ENCODE measurements at places on chromosomes 16 and 17.

- no peak for DNase-seq
Observed at GRCh38 chr16:79723583-79724168, 123.1 kb upstream of the MAF start.

DNA sequence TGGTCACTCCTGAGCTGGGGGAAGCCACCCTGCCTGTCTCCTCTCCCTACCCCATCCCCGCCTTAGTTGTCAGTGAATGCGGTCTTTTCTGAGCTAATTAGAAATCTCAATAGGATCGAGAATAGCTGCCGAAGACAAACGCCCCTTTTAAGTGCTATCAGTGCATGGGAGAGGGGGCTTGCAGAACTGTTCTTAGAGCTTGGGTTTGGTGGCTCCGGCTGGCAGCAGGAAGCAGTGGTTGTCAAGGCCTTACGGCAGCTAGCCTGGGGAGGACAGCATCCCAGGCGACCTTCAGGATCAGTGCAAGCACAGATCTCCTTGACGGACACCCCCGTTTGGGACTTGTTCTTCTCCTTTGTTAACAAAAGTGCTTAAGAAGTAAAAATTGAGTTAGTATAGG is 195.1 kb downstream of the CCDC182 start:
- DNase-seq: no peak

GRCh38 chr17:78568494-78569115 is 8.6 kb downstream of the DNAH17 start:
- DNase-seq: no peak

- no peak for DNase-seq
Observed at GRCh38 chr17:69254187-69254586, 25.6 kb upstream of the ABCA10 start.

DNA sequence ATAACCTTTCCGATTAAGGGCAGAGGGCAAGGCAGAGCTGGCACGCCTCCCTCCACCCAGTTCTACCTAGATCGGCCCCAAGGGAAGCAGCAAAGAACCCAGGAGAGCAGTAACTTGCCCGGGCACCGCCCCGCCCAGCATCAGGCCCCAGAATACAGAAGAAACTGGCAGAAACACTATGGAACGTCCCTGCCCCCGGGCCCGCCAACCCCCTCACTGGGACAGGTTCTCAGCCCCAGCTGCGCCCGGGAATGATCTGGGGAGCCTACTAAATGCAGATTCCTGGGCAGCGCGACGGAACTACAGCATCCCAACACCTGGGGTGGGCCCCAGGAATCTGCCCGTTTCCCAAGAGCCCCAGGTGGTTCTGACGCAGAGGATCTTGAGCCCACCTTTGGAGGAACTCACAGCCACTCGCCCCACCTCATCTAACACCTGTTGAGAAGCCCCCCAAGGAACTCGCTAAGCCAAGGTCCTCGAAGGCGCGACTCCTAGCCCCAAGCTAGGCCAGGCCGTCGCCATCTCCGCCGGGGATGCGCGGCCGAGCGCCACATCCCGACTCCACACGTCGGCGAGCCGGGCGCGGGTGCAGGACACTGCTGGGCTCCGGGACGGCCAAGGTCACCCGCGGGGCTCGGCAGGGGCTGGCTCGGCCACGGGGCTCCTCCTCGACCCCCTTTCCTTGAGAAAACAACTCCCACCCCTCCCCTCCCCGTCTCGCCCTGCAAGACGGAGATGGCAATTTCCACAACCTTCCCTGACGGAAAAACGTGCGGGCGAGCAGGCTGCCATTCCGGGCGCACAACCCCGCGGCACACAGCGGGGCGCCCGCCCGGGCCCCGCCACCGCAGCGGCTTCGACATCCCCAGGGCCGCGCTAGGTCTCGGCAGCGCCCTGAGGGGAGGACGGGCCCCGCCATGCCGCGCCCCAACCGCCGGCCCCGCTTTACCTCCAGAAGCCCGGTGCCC is 913 bp downstream of the CDIP1 start:
- DNase-seq: no peak

DNA sequence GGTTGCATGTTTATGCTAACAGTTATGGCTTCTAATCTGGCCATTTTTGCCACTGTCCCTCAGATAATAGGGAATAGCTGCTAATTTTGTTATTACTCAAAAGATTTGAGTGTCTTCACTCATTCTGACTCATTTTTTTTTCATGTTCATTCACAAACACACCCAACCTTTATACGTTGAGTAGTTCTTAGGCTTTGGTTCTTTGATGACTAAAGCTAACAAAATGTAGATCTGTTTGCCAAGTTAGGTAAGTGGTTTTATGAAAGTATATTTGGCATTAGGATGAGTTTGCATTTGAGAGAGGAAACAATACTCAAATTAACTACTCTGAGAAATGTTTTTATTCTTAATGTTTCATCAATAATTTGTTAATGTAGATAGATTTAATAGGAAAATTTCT is 3.6 kb downstream of the MAP2K4 start:
- DNase-seq: no peak

- DNase-seq: no peak
Observed at GRCh38 chr17:65181237-65182061, 44.3 kb downstream of the RGS9 start.

DNA sequence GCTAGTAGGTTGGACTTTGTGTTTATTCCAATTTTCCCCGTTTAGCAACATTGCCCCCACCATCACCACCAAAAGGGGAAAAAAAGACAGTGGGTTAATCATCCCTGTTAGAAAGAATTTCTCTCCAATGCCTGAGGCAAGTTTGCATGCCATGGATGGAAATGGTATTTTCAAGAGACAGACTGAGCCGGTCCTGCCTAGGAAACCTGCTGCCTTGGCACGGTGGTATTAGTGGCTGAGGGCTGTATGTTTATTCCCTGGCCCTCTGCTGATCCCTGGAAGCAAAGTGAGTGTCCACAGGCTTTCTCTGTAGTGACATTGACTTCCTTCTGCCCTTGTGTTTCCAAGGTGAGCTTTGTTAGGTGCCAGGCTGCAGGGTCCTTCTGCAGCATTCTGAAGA is 427.0 kb upstream of the RBFOX1 start:
- no peak for DNase-seq

All from cortex of kidney (tissue), 1 donor.